ENCODE measurements at places on chromosomes 6 and 20. TPM values are rescaled to one million over a fixed set of nuclear protein-coding genes. Genes with fewer than 3 reads are reported as not detected.
A peak's percentile ranks its signal among the peaks of the same experiment; 100 is the strongest.

The TAB2 gene
- 45.3 TPM for total RNA-seq

The FNDC1 gene
- 0.34 TPM for total RNA-seq

The BPIFB2 gene
- 0.09 TPM for total RNA-seq

The TINAG gene
- total RNA-seq = not detected

The FAM209B gene
- 0.64 TPM for total RNA-seq

The ANGPT4 gene
- 0.25 TPM for total RNA-seq

The TNFRSF21 gene
- total RNA-seq = 52.7 TPM

The SLC17A2 gene
- total RNA-seq = not detected

The C6orf132 gene
- total RNA-seq = 38.1 TPM

DNA sequence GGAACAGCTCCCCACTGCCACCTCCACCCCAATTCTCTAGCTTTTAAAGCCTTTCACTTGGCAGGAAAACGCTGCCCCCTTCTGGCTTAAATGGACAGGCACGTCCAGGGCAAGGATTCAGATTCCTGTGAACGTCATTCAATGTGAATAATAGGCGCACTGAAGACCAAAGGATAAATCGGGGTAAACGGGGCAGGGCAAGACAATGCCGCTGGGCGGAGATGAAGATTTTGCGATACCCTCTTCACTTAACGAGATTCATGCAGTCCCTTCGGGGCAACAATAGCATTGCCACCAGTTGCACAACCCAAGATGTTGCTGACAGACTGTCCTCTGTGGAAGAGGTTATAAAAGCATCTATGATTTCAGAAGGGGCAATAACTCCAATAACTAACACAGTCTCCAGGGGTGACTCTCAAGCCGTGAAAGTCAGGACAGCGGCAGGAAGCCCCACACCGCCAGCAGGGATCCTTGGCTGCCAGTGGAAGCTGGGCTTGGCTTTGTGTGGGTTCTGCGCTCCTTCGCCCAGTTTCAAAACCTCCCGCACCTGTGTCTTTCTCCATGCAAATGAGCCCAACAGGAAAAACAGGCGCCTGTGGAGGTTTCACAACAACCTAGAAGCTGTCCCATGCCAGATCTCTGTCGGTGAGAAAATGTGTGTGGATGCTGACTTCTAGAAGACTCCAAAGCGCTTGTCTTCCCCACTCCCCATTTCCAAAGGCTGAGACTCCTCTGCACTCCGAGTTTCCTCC is 291.8 kb downstream of the BMP7 start:
- DNase-seq = peak; percentile 80

DNA sequence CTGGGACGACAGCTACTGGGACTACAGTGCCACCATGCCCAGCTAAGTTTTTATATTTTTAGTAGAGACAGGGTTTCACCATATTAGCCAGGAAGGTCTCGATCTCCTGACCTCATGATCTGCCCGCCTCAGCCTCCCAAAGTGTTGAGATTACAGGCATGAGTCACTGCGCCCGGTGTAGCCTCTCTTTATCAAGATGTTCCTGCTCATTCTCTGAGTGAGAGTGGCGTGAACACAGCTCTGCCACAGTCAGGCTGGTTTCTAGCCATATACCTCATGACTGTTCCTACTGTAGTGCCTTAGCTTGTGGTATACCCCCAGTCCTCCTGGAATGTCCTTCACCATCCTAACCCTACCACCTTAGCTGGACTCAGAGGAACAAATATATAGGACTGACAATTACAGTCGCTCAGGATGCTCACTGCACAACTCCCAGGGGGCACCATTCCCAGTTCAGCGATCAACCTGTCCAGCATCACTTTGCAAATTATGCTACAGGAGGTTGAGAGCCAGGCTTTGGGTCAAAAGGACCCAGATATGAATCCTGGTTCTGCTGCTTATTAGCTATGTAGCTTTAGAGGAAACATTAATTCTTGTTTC is 86.3 kb downstream of the CHMP4B start:
- peak; percentile 36 for DNase-seq

DNA sequence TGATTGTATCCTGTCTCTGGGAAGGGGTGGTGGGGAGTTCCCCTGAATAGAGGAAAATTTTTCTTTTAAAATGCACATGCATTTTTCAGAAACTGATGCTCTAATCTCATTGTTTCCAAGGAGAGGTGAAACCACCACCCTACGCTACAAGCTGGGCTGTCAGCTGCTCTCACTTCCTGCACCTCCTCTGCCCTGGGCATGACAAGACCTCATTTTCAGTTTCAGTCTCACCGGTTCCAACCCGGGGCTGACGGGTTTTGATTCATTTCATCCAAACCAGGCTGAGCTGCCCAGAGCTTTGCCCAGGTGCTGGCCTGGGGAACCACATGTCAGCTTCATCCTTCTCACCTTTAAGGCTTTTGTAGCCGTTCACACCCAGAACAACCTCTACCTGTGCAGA is 99.7 kb downstream of the EYA2 start:
- DNase-seq = no peak

DNA sequence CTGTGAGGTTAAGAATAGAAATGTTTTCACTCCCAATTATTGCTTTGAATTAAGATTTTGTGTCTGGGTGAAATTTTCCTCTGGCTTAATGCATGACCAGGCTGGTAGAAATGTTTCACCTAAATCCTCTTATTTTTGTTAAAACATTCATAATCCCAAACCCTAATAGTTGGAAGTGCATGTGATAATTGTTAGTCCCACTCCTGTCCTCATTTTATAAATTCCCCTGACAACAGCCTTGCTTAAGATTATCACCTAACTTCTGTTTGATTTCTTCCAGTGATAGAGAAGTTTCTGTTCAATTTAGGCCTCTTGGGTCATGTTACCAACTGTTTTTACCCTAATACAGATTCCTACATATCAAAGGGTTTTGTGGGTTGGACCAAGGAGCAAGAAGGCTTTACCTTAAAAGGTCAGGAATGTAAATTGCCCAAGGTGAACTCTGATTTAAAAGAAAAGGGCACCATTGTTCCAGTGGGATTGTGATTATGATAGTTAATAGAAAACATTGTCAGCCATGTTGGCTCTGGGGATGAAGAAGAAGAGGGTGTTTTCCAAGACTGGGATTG is 158.7 kb upstream of the CENPW start:
- no peak for DNase-seq

DNA sequence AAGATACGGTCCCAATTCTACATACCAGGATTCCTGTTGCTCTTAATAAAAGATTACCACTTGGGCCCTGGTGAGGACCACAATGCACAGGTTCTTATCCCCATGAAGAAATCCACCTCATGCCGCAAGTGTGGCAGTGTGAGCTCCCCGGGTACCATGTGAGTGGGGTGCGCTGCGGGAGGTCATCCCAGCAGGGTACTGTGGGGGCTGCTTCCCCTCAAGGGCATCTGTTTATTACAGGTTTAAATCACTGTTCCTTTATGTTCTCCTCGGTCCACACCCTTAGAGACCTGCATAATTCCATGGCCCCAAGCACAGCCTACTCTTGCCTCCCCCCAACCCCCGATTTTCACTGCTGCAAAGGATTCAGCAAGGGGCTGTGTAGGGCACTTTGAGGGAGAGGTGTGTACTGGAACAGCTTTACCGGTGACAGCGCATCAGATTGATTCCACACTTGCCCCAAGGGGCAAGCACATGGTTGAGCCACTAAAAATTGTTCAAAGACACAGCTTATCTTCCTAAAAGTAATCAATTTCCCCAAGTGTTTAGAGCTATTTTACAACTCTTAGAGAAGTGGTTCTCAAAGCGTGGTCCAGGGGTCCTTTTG is 6.2 kb downstream of the DIDO1 start:
- DNase-seq = peak; percentile 8

GRCh38 chr6:122697458-122697857 is 82.1 kb upstream of the FABP7 start:
- DNase-seq = no peak

DNA sequence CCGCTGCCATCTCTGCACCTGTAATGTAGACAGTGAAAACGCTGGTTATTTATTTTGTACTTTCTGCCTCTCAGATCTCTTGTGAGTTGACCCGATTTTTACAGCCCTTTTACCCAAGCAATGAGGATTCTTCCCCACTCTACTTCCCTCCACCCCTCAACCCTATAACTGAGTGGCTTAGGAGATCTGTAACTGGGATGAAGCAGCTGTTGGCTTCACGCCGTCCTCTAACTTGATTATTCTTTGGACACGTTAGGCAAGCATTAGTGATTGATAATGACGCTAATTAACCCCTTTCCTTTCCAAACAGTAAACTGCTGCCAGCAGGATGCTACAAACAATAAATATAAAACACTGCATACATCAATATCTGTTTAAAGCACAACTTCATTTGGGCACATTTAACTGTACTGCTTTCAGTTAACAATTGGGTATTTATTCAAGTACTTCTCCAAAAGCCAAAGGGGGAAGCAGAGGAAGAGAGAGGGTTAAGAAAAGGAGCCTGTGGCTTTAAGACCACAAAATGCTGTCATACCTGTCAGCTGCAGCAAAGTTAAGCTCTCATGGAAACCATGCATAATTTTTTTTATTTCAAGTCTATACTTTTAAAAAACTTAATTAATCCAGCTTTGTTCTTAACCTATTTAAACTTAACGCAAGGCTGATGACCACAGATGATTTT is 21.2 kb downstream of the TFAP2A start:
- no peak for DNase-seq

- no peak for DNase-seq
Measured at GRCh38 chr6:132764370-132764769, 6.7 kb upstream of the VNN2 start.

DNA sequence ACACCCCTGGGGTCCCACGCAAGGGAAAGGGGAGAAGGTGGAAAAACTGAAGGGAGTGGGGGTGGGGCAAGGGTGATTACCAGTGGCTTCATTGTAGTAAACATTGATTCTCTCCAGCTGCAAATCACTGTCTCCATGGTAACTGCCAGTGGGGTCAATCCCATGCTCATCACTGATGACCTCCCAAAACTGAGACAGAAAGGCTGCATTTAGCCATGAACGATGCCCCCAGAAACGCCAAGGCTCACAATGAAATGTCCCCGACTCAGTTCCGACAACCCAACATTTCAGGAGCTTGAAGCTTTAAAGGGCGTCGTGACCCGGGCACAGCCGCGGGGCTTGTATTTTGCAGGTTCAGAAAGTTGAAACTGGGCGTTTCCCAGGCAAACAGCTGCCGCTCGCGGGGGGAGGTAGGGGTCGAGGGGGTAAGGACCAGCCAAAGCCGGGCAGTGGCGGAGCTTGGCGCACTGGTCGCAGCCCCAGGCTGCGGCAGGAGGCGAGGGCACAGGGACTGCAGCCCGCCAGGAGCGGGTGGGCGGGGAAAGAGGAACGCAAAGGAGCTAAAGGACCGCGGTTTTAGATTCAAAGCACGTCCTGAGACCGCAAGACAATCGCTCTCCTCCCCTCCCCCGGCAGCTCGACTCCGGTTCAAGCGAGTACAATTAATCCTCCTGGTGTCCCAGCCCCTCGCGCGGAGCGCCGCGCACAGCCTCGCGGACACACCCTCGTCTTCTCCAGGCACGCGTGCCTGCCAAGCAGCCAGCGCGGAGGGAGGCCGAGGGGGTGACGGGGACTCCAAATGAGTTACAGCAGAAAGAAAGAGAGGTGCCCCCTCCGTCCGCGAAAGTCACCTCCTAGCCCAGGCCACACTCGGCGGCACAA is 731 bp downstream of the TUBB2B start:
- DNase-seq = peak; percentile 55

- DNase-seq = no peak
Measured at GRCh38 chr6:129817821-129818220, 43.3 kb downstream of the TMEM244 start.

DNA sequence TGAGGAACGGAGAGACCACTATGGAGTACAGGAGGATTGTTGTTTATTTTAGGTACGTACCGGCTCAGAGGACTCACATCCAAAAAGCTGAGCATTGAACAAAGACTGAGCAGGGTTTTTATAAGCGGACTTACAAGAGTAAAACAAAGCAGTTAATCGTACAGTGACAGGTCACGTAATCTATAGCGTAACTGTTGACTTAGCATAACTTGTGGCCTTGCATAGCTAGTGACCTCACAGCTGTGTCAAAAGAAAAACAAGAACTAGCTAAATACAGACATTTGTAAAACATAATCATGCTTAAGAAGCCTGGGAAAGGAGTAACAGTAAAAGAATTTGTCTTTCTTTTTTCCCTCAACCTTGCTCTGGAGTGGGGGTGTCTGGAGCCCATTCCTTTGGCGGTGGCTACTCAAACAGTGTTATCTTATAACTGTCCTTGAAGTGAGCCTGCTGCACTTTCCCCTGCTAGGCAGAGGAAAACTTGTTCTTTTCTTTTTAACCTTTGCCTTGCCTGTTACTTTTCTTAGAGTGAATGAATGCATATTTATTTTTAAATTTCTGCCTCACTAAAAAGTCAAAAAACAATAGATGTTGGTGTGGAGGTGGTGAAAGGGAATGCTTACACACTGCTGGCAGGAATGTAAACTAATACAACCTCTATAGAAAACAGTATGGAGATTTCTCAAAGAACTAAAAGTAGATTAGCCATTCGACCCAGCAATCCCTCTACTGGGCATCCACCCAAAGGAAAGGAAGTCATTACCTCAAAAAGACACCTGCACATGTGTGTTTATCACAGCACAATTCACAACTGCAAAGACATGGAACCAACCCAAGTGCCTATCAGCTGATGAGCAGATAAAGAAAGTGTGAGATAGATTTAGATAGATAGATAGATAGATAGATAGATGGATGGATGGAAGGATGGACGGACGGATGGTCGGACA is 109.0 kb downstream of the TAF4 start:
- DNase-seq = no peak

DNA sequence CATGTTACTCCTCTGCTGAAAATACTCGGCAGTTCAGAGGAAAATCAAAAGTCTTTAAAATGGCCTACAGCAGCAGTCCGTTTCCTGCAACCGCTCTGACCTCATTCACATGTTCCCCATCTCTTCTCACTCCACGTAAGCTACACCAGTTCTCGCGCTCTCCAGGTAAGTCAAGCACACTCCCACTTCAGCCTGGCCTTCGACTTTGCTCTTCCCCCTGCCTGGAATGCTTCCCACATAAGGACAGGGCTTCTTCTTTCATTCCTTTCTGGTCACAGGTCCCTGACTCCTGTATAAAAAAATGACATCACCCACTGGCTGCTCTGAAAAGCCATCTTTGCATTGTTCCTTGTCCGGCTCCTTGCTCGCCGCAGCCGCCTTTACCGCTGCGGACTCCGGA is 42.7 kb downstream of the MGME1 start:
- no peak for DNase-seq

DNA sequence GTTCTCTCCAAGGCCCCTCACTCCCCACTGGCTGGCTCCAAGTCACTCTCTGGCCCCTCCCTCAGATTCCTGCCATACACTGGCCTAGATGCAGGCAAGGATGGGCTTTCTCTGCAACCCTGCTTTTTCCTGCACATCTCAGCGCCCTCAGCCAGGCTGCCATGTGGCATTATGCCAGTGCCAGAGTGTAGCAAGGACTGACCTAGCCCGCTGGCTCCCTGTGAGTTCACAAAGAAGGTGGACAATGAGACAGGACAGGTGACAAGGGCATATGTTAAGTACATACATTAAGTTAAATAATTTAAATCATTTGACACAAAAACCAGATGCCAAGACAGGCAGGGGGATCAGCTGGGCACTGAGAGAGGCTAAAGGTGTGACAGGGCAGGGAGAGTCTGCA is 394.6 kb downstream of the ZFAND3 start:
- no peak for DNase-seq

- peak; percentile 71 for DNase-seq
Measured at GRCh38 chr6:34151321-34152041, 5.6 kb upstream of the GRM4 start.
